ENCODE measurements at places on chromosomes 3 and 15. TPM values are rescaled to one million over a fixed set of nuclear protein-coding genes. Genes with fewer than 3 reads are reported as not detected.

Gene DPPA2
- not detected for total RNA-seq

DNA sequence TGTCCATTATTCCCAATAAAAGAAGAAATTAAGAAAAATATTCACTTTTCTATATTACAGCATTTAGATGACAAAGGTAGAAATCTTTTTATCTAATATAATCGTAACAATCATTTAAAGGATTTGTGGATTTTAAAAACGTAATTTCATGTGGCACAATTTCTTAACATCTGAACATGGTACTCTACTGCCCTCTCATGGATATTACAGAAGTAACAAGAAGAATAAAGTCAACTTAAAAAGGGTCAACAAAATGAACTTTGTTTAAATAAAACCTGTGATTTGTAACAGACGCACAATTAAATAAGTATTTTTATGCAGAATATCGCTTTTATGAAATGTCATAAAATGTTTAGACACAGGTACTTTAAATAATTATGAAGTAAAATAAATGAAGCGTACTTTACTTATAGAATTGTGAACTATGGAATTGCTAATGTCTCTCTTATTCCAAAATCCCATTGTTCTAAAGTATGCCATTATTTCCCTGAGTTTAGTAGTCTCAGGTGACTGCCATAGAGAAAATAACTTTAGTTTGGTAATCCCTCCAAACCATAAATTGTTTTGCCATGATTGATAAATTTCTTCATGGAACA is 366.8 kb upstream of the ZNF385D start:
- DNase-seq = no peak

- peak; percentile 14 for DNase-seq
Observed at GRCh38 chr3:18891641-18892040, 256.7 kb upstream of the KCNH8 start.

DNA sequence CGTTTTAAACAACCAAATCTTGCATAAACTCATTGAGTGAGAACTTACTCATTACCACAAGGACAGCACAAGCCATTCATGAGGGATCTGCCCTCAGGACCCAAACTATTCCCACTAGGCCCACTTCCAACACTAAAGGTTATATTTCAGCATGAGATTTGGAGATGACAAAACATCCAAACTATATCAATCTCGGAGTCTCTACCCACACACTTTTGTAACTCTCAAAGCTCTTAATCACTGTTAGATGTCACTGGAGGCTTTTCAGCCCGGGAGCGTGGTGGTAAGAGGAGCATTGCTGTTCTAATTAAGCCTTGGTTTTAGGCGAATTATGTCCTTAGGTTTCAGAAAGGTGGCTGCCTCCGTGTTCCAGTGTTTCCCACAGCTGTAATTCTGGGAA is 86.3 kb downstream of the CNTN6 start:
- DNase-seq = no peak

Gene PPP1R14D
- not detected for total RNA-seq

GRCh38 chr3:36312351-36312750 is 68.0 kb upstream of the STAC start:
- no peak for DNase-seq

Gene P2RY1
- 2.4 TPM for total RNA-seq

DNA sequence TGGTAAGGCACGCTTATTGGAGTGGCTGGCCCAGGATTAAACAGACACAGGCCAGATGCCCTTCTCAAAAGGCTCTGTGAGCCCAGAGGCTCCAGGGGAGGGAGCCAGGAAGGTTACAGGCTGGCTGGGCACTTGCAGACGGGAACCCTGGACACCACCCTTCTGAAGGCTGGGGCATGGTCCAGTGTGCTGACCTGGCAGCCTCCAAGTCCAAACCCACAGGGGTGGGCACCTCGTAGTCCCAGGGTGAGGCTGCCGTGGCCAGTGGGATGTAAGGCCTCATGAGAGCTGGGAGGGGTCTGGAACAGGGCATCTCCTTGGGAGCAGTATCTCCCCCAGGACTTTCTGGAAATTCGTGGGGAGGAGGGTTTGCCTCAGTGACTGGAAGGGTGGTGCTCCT is 19.6 kb downstream of the EFCC1 start:
- DNase-seq = no peak

DNA sequence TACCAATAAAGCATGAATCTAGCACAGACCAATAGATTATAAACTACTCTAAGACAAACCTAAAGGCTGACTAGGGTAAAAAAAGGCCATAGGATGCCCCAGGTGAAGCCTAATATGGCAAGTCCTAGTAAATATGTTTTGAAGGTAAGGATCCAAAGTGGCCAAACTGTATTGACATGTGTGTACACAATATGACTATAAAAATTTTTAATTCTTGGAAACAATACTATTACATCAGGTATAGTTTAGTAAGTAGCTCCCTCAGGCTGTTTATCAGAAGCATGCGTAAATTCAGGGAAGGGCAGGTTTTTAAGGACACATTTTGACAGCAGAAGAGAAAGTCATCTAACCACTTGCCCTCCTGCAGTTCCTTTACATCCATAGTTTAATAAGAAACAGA is 18.8 kb downstream of the GNB4 start:
- no peak for DNase-seq

- no peak for DNase-seq
Observed at GRCh38 chr3:50445919-50446318, 57.5 kb downstream of the CACNA2D2 start.

- DNase-seq = no peak
Observed at GRCh38 chr15:79455361-79455760, 23.2 kb downstream of the MINAR1 start.

- no peak for DNase-seq
Observed at GRCh38 chr3:55159711-55160110, 231.9 kb upstream of the LRTM1 start.

DNA sequence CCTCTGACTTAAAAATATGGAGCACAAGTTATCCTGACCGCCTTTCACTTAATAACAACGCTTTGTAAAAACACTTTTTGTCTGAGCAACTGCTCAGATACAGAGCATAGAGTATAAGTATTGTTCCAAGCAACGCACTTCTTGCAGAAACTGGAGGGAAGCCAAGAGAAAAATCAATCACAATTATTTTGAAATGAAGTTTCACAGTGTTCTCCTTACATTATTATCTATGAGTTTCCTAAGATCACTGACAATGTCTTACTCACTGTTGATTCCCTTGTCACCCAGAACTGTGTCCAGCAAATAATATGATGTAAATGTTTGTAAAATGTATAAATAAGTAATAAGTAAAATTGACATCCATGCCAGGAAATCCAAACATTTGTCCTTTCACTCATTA is 184.6 kb upstream of the GPR149 start:
- DNase-seq = no peak

GRCh38 chr15:84874981-84875699 is 9.3 kb upstream of the SLC28A1 start:
- DNase-seq = no peak

DNA sequence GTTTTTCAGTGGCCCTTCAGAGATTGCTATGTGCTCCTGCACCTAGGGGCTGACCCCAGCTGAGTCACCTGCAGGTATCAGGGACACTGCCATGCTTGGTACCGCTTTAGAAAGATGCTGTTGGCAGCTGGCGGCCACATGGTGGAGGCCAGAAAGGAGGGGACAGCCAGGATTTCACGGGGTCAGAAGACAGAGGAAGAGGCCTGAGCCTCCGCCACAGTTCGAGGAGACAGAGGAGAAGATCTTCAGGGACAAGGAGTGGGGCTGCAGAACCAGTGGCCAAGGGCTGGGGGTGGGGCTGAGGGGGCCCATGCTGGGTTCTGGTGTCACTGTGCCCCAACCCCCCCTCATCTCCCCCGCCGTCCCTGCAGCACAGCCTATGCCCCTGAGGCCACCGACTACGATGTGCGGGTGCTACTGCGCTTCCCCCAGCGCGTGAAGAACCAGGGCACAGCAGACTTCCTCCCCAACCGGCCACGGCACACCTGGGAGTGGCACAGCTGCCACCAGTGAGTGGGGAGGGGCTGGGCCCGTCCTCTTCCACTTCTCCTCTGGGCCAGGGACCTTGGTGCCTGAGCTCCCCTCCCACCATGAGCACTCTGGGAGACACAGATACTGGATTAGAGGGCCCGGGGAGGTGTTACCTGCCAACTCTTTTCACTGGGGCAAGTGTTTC is 19.9 kb downstream of the LOXL1 start:
- no peak for DNase-seq

Gene LRRC2
- 0.19 TPM for total RNA-seq

DNA sequence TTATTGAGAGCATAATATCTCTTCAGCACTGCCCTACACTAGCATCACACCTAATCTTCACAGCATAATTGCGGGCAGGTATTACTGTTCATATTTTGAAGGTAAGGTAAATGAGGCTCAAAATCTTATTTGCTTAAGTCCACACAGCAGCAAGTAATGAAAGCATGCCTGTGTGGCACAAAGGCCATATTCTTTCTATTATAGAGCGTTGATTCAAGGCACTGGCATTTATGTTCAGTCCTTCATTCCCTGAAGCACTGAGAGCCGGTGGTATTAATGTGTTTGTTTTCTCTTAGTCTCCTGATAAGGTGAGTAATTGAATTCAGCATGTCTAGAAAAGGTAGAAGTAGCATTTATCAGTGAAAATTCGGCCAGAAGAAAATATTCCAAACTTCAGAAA is 231.2 kb downstream of the BBX start:
- DNase-seq = no peak

Gene IL17RE
- 5.5 TPM for total RNA-seq

Gene IL17RC
- 0.93 TPM for total RNA-seq

Gene OXTR
- total RNA-seq = 1.5 TPM

Gene HGD
- 0.74 TPM for total RNA-seq

Gene DALRD3
- 24.8 TPM for total RNA-seq

DNA sequence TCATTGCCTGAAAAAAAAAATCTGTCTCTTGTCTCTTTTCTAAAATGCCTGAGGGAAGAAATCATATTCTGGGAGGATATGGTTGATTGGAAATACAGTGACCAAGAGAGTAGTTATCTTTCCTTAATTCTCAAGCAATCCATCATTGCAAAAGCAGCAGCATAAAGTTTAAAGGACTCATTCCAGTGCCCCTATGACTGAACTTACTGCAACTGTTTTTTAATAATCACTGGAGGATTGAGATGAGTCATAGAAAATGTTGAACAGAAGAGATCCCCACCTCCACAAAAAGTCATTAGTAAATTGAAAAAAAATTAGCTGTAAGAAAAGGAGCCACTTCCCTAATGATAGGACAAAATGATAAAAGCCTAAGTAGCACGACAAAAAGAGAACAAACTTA is 121.5 kb downstream of the SLC9A9 start:
- no peak for DNase-seq

Gene RBPMS2
- 0.14 TPM for total RNA-seq

Gene TGM5
- total RNA-seq = not detected

GRCh38 chr3:79973917-79974595 is 206.3 kb upstream of the ROBO1 start:
- DNase-seq = no peak

GRCh38 chr3:53881691-53882593 is at the start of gene ACTR8:
Gene ACTR8 (minus strand): TSS chr3:53882152. CDS start chr3:53882101, 51 bp downstream.
- peak; percentile 88 for DNase-seq

Gene ARRDC4
- total RNA-seq = 1.5 TPM

DNA sequence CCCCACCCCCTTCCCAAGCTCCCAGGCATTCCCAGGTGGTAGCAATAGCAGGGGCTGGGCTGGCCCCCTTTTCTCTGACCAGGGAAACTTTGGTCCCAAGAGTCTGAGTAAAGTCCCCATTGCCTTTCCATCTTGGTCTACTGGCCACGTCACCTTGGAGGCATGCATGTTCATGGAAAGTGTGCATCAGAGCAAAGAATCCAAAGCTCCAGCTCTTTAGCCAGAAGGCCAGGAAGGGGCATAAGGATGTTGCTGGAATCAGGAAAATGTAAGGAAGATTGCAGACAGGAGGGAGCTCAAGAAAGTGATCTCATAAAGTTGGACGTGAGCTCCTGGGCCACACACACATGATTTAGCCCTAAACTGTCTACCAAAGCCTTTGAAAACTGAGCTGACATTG is 63.6 kb downstream of the KBTBD12 start:
- DNase-seq = no peak

- no peak for DNase-seq
Observed at GRCh38 chr3:126551121-126551838, 7.5 kb downstream of the C3orf22 start.

GRCh38 chr3:114447545-114447944 is 153.7 kb downstream of the TIGIT start:
- DNase-seq = no peak

Gene CFAP20DC
- total RNA-seq = 2.8 TPM

DNA sequence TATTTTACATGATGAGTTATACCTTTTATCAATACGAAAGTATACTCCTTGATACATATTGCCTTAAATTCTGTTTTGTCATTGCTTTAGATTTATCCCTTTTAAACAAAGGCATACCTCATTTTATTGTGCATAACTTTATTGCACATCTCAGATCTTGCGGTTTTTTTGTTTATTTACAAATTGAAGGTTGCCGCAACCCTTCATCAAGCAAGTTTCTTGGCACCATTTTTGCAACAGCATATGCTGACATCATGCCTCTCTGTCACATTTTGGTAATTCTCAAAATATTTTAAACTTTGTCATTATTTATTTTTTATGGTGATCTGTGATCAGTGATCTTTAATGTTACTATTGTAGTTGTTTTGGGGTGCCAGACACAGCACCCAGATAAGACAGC is 20.9 kb downstream of the SNRK start:
- DNase-seq = no peak

Gene ZNF662
- 3.8 TPM for total RNA-seq

- no peak for DNase-seq
Observed at GRCh38 chr3:13077431-13078162, 4.4 kb upstream of the IQSEC1 start.

- DNase-seq = no peak
Observed at GRCh38 chr15:48121849-48122248, 1.1 kb downstream of the SLC24A5 start.

Gene CISH
- total RNA-seq = 242 TPM

DNA sequence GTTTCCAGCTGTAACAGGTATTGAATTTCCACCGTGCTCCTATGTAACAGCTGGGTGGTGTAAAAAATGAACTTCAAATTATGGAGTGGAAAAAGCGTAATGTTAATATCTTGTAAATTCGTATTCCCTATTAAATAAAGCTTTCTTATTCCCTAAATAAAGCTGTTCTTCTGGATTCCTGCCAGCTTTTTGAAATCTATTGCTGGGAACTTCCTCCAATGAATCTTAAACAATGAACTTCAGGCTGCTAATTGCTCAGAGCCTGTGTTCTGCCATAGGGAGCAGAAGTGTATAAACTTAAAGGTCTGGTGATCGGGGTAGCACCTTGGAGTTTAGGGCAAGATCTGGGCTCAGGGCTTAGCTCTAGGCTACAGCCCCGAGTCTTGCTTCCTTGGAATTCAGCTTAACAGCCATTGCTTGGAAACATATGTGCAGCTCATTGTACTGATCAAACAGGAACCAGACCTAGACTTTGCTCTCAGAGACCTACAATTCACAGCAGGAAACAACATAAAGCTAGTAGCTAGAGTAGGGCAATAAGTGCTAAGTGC is 1.4 kb downstream of the ARL14 start:
- DNase-seq = no peak
